Stimulated activated CD8-positive, alpha-beta memory T cell treated with anti-CD3 and anti-CD28 coated beads, Interleukin-7, amount 100 ng/mL, for 1 hour (primary cell): ENCODE measurements at places on chromosomes 6 and 20.

DNA sequence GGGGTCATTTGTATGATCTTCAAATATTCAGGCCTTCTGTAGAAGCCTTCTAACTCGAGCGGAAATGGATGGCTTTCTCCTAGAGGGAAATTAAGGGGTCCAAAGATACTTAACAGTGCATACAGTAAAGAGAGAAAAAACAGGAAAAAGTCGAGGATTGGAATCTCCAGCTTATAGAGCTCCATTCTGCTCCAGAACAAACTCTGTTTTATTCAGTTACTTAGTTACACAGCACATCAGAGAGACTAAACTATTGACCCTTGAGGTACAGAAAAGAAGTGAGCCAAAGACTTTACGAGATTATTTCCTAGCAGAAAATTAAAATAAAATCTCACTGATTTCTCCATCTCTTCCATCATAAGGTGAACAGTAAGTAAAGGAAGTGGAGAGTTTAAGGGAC is 43.8 kb upstream of the DSE start:
- no peak for DNase-seq

DNA sequence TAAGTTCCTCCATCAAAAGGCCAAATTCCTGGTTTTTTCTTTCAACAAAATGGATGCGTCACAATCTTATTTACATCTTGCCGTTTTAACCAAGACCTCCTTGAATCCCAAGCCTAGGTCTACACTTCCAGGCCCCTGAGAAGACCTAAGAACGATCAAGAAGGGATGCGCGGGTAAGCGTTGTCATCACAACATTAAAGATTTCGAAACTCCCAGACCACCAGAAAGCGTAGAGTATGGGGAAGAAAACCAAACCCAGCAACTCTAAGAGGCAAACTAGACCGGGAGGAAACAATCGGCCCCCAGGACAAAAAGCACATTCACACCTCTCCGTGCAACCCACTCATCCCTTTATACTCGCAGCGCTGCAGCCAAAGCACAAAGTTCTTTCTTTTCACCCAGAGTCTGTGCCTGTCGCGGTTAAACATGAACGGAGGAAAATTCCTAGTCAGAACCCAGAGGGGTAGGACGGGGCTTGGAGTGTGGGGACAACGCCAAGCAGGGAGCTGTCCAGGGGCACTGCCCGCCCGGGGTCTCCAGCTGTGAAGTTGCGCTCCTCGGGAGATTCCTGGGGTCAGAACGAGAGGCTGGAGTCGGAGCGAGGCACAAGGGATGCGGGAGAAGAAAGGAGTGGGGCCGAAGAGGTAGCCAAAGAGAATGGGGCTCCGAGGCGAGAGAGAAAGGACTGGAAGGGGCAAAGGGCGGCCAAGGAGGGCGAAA is 725 bp downstream of the OSER1 start:
- DNase-seq, result no peak

- DNase-seq, result no peak
Measured at GRCh38 chr6:169156108-169156792, 97.4 kb downstream of the THBS2 start.

- no peak for DNase-seq
Measured at GRCh38 chr6:37244430-37245310, 12.9 kb upstream of the TBC1D22B start.

- DNase-seq, result no peak
Measured at GRCh38 chr6:56746767-56747504, 104.2 kb upstream of the DST start.

DNA sequence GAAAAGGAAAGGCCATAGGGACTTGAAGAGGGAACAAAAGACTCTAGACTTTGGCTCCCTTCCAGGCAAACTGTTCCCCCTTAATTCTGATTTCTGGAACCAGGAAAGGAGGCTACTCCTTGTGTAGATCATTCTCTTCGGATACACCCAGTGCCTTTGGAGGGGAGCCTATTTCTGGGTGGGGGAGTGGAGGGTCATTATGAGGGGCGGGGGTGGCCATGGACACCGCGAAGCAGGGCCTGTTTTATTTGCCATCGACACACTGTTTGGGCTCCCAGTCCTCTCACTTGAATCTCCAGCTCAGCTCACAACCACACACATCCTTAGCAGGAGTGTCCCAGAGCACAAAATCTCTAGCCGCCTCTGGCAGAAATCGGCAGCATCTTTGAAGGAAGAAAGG is 132.3 kb downstream of the PXDC1 start:
- DNase-seq, result no peak
